Activated T-helper 1 cell treated with anti-CD3 and anti-CD28 coated beads, Interleukin-2, amount 50 U/mL, for 16 hours (primary cell): ENCODE measurements at places on chromosomes 6 and 20.

DNA sequence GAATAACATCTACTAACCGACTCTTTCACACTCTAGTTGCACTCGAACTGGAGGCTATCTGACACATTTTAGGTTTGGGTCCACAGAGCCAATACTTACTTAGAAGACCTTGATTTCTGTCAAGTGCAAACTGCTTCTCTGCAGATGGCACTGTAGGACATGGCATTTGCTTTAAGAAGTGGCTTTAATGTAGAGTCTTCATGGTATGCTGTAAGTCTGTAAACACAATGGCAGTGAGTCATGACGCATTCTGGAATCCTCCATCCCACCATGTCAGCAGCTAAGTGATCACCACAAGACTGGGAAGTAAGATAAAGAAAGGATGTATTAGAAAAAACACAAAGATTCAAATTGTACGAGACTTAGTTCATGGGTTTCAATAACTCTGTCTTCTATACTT lies 377.0 kb upstream of the NOX3 start:
- no peak for DNase-seq

DNA sequence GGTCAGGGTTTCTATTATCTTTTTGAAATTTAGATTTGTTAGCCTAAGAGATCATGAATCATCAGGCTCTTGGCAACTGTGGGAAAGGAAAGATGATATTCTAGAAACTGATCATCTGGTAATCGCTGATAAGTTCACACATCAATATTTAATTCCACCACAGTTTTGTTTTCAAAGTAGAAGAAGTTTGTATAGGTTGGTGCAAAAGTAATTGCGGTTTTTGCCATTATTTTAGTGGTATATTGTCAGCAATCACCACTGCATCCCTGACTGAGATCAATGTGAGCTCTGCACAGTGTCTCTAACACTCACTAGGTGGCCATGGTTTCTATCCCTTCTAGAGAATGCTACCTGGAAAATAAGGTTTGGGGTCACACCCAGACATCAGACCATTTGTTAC lies 17.0 kb upstream of the PXDC1 start:
- no peak for DNase-seq

- DNase-seq, result no peak
Observed at GRCh38 chr6:166459272-166459671, 76.5 kb upstream of the MPC1 start.

GRCh38 chr6:63465750-63466149 lies 106.5 kb upstream of the LOC128125822 start:
- no peak for DNase-seq

GRCh38 chr6:113184291-113184690 lies 672.9 kb upstream of the MARCKS start:
- no peak for DNase-seq

- no peak for DNase-seq
Observed at GRCh38 chr6:2158596-2159271, 86.7 kb downstream of the GMDS start.

- no peak for DNase-seq
Observed at GRCh38 chr6:54010340-54011276, 100.6 kb upstream of the MLIP start.

DNA sequence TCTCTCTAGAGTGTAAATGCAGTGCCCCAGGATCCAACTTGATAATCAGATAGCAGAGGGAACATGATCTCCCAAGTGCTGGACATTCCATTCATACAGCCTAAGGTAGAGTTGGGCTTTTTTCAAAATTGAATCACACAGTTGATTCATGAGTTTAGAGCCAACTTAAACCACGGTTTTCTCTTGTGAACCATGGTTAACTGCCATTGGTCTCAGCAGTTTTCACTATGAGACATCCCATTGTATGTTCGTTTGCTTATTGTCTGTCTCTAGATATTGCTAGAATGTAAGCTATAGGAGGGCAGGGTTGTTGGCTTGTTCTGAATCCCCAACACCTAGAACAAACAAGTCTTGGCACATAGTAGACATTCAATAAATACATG lies 37.2 kb upstream of the TAF8 start:
- DNase-seq, result no peak

DNA sequence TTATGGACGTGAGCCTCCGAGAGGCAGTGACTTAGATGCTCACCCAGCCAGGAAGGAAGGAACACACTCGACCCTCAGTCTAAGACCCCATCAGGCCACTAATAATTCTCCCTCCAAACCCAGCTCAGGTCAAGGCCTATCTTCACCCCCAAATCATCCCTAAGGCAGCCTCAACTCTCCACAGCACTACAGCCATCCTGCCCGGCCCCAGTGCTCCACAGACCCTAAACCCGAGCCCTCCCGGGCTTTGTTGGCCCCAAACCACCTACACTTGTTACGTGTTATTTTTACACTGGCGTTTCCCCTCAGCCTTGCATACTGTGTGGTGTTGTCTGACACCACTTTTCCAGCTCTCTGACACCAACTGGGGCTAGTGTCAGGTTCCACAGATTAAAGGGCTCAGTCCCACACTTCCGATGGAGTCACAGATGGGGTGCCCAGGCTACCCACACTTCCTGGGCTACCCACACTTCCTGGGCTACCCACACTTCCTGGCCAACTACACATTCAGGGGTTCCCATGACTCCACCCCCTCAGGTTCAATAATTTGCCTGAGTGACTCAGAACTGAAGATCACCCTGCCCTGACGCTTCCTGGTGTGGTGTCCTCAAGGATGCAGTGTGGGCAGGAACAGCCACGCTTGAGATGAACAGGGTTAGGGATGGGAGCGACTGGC lies 25.3 kb downstream of the RBCK1 start:
- DNase-seq, result peak; percentile 46

- DNase-seq, result no peak
Observed at GRCh38 chr6:158769771-158770432, 49.3 kb downstream of the EZR start.
